ENCODE measurements at places on chromosomes 12 and 14.

GRCh38 chr12:127396734-127397133 is 870.2 kb upstream of the TMEM132C start:
- DNase-seq = no peak

DNA sequence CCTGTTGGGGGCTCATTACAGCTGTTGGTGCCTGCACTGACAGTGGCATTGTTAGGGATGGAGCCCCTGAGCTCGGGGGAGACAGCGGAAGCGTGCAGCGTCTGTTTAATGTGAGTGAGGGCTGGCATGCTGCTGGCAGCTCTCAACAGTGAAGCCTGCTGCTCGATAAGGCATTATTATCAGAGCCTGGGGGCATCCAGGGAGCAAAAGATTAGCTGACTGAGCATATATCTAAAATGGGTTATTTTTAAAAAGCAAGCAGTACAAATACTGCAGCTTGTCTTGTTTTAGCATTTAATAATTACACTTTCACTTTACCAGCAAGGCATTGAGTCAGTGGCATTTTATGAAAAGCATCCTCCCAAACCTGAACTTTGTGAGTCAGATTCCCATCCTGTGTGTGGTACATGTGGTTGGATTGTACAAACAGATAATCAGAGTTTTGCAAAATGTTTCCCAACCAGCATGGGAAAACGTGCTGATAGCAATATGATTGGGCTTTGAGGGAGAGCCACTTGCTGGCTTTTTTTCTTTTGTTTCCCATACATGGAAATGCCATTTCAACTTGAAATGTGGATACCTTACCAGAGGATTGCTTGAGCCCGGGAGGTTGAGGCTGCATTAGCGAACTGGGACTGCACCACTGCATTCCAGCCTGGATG is 150.8 kb downstream of the PRKCH start:
- DNase-seq = no peak

DNA sequence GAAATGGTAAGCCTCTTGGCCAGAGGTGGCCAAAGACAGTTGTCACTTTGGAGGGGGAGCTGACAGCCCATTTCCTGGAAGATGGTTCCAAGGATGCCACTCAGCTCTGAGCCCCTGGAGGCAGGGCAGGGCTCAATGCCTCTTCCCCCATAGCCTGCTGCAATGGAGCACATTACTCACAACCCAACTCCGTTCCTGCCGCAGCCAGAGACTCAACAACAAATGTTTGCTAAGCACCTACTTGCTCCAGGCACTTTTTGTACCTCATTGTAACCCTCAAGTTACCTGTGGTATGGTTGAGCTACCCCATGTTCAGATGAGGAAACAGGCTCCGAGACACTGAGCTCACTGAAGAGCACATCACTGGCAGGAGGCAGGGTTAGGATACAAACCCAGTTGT is 19.5 kb downstream of the IRF2BPL start:
- DNase-seq = no peak

GRCh38 chr12:67669934-67670631 is 21.5 kb downstream of the DYRK2 start:
- no peak for DNase-seq

DNA sequence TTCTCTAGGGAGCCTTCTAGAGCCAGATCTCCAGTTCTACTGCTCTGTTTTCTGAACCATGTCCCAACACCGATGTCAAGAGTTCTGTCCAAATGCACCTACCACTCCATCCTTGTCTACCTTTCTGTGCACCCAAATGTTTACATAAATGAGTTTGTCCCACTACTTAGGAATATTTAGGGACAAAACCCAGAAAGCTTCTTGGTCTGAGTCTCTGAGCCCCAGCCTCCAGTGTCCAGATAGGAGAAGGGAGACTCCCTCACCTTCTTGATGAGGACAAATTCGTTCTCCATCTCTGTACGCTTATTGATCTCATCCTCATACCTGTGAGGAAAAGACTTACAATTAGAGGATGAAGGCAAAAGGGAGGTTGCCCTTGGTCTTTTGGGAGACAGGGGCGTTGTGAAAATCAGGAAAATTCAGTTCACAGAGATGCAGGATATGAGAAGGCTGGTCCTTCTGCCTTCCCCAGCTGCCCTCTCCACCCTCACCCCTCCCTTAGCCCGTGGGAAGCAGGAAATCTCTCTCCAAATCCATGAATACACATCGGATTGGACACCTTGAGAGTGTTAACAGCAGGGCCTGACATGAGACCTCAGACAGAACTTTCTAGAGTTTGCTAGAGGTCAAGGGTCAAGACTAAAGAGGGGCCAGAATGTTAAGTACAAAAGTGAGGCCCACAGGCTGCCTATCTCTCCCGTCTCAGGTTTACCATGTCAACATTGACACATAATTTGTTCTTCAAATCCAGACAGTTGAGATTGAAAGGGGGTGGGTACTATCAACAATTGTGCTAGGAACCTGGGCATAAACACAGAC is 3.8 kb downstream of the KRT8 start:
- no peak for DNase-seq

DNA sequence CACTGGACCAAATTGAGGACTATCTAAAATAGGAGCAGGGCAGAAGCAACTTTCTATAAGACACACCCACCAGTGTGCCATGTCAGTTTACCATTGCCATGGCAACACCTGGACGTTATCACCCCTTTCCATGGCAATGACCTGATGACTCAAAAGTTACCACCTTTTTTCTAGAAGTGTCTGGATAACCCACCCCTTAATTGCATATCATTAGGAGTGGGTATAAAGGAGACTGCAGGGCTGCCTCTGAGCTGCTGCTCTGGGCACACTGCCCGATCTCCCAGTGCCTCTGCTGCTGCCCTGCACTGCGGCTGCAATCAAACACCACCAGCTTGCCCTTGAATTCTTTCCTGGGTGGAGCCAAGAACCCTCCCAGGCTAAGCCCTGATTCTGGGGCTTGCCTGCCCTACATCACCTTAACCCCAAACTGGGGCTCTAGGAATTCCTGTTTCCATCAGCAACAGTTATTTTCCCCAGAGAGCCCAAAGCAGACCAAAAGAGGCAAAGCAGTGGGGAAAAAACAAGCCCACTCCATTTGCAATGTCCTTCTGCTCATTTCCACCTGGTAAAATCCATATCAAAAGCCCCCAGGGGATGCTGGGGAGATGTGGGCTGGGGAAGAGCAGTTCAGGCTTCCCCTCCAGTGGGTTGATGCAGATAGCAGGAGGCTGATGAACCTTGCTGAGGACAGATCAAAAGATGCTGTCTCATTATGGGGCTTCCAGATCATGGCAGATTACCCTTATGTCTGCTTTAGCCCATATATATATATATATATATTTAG is 129.5 kb upstream of the NCOR2 start:
- no peak for DNase-seq

GRCh38 chr14:68753690-68754089 is 39.2 kb downstream of the ZFP36L1 start:
- no peak for DNase-seq

DNA sequence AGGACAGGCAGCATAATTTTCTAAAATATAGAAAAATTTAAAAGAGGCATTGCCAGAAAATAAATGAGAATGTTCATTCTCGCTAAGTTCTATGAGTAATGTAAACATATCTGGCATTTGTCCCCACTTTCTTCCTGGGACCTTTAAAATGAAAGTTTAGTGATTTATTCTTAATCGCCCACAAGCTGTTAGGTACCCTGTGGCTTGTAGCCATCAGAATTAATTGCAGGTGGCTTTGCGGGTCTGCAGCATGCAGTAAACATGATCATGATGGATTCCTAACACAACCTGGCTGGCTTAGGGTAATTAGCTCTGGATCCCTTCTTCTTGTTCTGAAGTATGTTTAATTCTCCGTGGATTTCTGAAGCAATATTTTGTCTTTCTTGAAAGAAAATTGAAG is 103.5 kb upstream of the FRMD6 start:
- no peak for DNase-seq

- DNase-seq = no peak
Measured at GRCh38 chr14:94337274-94337673, 14.1 kb upstream of the SERPINA6 start.

GRCh38 chr12:116366456-116366776 is 88.9 kb upstream of the MED13L start:
- DNase-seq = no peak

- DNase-seq = no peak
Measured at GRCh38 chr14:62946221-62946620, 99.0 kb downstream of the KCNH5 start.

- no peak for DNase-seq
Measured at GRCh38 chr12:48965298-48965838, 6.2 kb downstream of the WNT10B start.

DNA sequence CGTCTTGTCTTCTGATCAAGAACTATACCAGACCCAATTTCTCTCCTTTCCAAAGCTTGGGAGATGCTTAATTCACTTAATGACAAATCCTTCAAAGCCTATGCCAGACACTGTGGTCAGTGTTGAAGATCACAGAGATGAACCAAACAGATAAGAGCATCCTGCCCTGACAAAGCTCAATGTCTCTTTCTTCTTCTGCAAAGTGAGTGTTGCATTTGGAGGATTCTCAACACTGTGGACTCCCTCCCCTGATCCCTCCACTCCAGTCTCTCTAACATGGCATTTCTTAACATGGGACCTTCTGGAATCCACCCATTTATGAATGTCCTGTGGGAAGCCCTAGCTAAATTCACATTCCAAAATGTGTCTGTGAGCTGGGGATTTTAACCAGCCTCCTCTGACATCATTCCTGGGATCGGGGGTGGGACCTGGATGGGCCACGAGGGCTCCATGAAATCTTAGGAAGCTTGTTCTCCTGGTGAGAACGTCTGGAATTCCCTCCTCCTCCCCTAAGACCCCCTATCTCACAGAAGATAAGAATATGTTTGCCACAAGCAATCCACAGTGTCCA is 20.3 kb downstream of the SYNE3 start:
- no peak for DNase-seq

DNA sequence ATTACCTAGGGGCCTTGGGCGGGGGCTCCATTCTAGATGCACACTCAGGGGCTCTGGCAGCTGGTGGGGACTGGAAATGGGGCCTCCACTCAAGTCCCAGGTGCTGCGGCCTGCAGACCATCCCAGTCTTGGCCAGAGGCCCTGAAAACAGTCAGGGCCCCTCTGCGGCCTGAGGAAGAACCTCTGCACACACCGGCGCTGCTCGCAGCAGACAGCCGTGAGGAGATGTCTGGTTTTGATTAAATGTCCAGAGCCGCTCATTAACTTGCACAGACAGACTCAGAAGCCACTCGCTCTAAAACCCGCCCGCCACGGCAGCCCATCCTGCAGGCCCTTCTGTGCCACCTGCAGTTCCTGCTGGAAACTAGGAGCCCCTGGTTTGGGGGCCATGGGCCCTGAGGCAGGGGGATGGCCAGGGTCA is 36.4 kb upstream of the NCOR2 start:
- no peak for DNase-seq
